ENCODE measurements at places on chromosomes 5 and 9. TPM values are rescaled to one million over a fixed set of nuclear protein-coding genes. Genes with fewer than 3 reads are reported as not detected.

- no peak for DNase-seq
Measured at GRCh38 chr5:28517691-28518090, 1479.3 kb upstream of the CDH9 start.

DNA sequence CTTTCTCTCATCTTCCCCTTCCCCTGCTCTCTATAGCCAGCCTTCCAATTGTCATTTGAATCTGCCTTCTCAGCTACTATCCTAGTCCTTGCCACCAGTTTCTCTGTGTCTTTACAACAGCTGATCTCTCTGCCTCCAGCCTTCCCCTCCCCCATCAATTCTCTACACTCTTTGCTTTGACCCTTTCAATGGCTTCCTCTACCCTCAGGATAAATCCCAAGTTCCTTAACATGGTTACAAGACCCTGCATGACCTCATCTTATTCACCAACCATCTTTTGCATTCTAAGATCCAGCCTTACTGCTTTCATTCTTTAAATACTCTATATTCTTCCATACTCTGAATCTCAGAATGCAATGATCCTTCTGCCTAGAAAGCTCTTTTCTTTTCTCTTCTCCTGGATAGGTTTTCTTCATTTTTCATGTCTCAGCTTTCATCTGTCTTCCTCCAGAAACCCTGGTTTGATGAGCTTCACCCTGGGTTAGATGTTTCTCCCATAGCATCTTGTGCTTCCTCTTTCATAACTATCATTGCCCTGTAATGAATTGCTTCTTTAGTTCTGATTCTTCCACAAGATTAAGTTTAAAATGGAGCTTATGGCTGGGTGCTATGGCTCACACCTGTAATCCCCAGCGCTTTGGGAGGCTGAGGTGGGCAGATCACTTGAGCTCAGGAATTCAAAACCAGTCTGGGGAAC lies 58.6 kb upstream of the ZSWIM6 start:
- DNase-seq, result no peak

DNA sequence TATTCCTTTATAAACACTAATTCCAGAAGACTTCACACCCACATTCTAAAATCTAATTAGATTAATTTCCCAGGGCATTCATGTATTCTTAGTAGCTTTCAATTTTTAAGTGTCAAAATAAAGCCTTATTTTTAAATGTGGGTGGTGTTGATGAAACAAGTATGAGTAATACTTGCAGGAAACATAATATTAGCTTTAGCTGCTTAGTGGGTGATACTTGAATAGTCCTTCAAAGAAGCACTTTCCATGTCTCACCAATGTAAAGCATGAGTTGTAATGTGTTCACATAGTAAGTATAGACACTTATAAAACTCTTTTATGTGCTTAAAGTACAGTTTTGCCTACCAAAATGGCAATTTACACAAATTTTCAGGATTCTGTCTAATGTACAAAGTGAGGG lies 6.9 kb downstream of the FNBP1 start:
- no peak for DNase-seq

GRCh38 chr5:60259730-60260129 lies 366.2 kb upstream of the PDE4D start:
- DNase-seq, result no peak

EFNA5 gene
- total RNA-seq, result 4.9 TPM
